ENCODE measurements at places on chromosomes 2 and 18. TPM values are rescaled to one million over a fixed set of nuclear protein-coding genes. Genes with fewer than 3 reads are reported as not detected.

DNA sequence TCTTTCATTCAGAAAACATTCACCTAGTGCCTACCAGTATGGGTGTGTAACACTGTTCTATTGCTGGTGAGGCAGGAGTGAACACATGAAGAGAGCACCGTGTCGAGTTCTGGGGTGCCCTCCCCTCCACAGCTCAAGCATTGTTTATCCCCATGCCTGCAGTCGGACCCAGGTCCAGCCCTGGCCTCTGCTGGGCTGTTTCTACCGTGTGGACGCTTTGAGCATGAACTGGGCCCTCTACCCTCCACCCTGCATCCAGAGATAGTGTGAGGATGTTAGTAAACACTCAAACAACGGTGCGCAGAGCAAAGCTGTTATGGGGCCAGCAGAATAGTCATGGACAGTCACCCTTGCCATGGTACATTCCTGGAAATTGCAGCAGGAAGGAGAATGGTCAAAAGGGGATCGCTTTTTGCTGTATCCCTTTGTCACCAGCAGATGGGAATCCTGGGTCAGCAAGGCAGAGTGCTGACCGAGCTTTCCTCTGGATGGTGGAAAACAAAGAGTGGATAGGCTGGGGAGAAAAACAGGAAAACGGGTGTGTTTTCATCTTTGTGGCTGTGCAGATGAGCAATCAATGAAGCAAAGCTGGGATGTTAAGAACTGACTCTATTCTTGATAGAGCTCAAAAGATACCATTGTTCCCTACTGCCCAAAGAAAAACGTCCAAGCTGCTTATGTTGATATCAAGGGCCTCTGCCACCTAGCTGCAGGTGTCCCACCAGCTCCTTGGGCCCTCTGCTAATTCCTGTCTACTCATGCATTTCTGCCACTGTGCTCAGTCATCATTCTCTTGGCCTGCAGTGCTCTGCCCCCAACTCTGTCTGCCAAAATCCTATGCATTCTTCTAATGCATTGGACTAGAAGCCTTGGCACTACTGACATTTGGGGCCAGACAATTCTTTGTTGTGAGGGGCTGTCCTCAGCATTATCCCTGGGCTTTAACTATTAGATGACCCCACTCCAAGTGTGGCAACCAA, 38.7 kb downstream of the REEP1 start:
- DNase-seq = no peak

- DNase-seq = no peak
Observed at GRCh38 chr2:147231607-147232006, 613.2 kb upstream of the ACVR2A start.

- DNase-seq = no peak
Observed at GRCh38 chr2:55500025-55500424, 19.5 kb upstream of the CFAP36 start.

DNA sequence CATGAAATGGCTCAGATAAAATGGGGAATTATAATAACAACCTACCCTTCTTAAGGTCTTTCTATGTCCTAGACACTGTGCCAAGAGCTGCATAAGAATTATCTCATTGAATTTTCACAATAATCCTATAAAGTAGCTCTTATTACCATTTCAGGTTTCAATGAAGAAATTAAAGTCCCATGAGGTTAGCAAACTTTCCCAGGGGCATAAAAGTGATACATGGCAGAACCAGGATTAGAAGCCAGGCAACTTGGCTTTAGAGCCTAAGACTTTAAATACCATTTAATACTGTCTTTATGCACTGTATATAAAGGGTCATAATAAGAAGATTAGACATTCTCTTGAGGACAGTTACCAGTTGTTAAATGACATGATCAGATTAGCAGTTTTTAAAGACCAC, 130.1 kb downstream of the GCA start:
- DNase-seq = no peak

GRCh38 chr2:104388296-104388695, 465.6 kb upstream of the POU3F3 start:
- DNase-seq = no peak

The LRP1B gene
- total RNA-seq = not detected

DNA sequence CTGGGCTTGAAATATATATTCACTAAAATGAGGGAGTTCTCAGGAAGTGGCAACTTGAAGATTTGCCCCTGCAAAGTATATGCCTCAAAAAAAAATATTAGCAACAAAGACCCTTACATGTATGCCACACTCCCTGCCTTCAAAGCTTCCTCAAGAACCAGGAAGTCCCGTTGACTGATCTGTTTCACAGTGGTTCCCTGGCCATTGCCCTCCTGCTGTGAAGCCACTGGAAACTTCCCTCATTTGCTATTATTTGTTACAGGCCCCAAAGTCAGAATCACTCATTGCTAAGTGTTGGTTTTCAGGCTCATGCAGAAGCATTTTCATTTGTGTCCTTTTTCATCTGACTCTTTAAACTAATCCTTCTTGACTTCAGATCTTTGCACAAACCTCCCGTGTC, 421.5 kb downstream of the ZNF521 start:
- DNase-seq = no peak

- DNase-seq = peak; percentile 34
Observed at GRCh38 chr2:55168221-55169154, 63.6 kb downstream of the CLHC1 start.

DNA sequence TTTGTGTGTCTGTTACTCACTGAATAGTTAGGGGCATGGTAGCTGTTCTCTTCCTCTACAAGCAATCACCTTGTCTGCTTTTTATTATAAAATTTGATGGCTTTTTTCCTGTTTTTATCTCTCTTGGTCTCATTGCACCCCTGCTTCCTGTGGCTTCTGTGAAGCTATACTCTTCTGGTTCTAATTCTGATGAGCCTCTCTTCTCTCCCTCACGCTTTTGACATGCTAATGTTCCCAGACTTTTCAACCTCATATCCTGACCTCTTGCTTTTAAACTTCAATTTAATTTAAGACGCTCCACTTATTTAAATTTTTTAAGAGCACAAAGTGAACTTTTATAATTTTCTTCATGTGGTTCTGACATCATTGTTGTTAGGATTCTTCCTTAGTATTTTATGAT, 361.4 kb downstream of the DLGAP1 start:
- DNase-seq = no peak

DNA sequence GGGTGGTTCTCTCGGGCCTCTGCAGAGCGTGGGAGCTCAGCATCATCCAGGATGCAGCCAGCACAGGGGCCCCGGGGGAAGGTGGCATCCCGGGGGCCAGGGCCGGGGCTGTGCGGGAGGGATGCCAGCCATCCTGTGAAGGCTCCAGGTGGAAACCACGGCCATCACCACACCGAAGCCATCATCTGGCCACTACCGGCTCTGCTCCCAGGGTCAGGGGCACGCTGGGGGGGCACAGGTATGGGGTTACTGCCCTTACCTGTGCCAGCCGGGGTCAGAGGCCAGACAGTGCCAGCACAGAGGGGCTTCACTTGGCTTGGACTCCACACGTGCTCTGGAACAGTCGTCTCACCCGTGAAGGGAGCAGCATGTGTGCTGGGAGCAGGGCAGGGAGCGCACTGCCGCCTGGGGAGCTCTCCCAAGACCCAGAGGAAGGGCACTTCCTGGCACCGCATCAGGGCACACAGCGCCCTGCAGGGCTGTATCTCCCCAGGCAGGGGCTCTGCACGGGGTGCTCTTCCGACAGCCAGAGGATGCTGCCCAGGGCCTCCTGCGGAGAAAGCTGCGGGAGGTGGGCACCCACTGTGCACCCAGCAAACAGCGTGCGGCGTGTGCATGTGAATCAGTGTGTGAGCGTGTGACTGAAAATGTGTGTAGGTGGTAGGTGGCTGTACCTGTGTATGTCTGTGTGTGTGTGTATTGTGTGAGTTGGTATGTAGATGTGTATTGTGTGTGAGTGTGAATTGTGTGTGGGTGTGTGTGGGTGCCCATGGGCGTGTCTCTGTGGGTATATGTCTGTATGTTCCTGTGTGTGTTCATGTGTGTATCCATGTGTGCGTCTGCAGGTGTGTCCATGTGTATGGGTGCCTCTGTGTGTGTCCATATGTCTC, 75.0 kb downstream of the PTGR3 start:
- DNase-seq = peak; percentile 17

The ERMN gene
- total RNA-seq = 5.0 TPM

GRCh38 chr2:7858624-7859023, 823.2 kb upstream of the ID2 start:
- DNase-seq = no peak

- DNase-seq = no peak
Observed at GRCh38 chr2:84690225-84690624, 173.9 kb downstream of the DNAH6 start.

All from Peyer's patch (tissue), 4 donors.